ENCODE measurements at places on chromosomes 6 and 20. TPM values are rescaled to one million over a fixed set of nuclear protein-coding genes. Genes with fewer than 3 reads are reported as not detected.

DNA sequence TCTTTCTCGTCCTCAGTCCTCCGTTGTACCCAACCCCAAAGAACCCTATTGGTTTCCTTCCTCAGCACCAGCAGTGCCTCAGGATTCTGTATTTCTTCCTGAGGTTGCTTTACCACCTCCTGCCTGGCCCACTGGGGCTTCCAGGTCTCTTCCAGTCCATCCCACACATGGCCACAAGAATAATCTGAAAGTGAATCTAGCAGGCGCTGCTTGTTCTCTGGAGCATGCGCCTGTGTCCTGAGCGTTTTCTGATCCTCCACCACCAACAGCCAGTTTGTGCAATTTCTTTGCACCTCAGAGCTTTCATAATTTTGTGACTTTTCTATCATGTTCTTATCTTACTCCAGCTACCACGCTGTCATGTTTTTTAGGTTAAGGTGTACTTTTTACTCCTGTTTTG, 11.6 kb upstream of the HSP90AB1 start:
- no peaks in the 10 kb centered on the region for H3K27me3 ChIP-seq
- H3K4me3 ChIP-seq = no peak overlapping the region
- H3K27ac ChIP-seq = no peak overlapping the region
- peaks cover 6% of the 10 kb centered on the region for H3K4me1 ChIP-seq

GRCh38 chr6:150263765-150264404, 104.9 kb upstream of the IYD start:
- no peaks in the 10 kb centered on the region for H3K36me3 ChIP-seq
- H3K4me3 ChIP-seq = no peak overlapping the region
- peak; percentile 7 for DNase-seq
- H3K4me1 ChIP-seq = no peaks in the 10 kb centered on the region
- H3K27ac ChIP-seq = no peak overlapping the region
- no peaks in the 10 kb centered on the region for H3K27me3 ChIP-seq

DNA sequence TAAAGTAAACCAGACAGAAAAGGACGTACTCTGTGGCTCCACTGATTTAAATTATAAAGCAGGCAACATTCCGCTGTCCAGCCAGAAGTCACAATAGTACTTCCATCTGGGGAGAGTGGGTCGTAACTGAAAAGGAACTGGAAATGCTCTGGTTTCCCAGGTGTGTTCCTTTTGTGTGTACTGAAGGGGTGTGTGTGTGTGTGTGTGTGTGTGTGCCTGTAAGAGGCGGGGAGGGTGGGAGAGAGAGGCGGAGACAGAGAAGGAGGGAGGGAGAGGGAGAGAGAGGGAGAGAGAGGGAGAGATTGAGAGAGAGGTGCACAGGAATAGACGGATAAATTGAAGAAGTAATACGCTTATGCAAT, 178.4 kb upstream of the ZNF184 start:
- H3K27ac ChIP-seq = no peak overlapping the region
- no peaks in the 10 kb centered on the region for H3K36me3 ChIP-seq
- H3K4me3 ChIP-seq = no peak overlapping the region
- peaks cover 27% of the 10 kb centered on the region for H3K27me3 ChIP-seq
- no peaks in the 10 kb centered on the region for H3K4me1 ChIP-seq
- no peak for DNase-seq

- no peak overlapping the region for H3K4me3 ChIP-seq
- no peaks in the 10 kb centered on the region for H3K27me3 ChIP-seq
- H3K27ac ChIP-seq = no peak overlapping the region
- DNase-seq = peak; percentile 80
Observed at GRCh38 chr6:13194852-13195251, 133.5 kb downstream of the TBC1D7 start.

DNA sequence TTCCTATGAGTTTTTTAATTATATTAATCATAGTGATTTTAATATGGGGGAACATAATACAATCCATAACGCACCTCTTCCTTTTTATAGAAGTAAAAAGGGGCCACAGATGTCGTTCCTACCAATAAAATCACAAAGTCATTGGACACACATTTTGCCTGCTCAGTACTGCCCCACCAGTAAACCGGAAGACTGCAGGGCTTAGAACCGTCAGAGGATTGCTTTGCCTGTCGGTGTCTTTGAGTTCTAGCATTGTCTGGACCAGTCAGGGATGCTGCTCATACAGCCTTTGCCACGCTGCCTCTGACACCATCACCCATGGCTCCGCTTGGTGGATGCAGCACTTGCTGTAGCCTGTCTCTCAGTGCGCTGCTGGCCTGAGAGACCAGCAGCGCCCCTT, 853.6 kb downstream of the C6orf118 start:
- H3K36me3 ChIP-seq = no peaks in the 10 kb centered on the region
- no peak overlapping the region for H3K4me3 ChIP-seq
- no peak for DNase-seq
- no peaks in the 10 kb centered on the region for H3K27me3 ChIP-seq

- H3K4me3 ChIP-seq = no peak overlapping the region
- peaks cover 6% of the 10 kb centered on the region for H3K4me1 ChIP-seq
- H3K27me3 ChIP-seq = no peaks in the 10 kb centered on the region
- no peaks in the 10 kb centered on the region for H3K36me3 ChIP-seq
- peak; percentile 23 for DNase-seq
Observed at GRCh38 chr6:132872923-132873322, 58.6 kb downstream of the RPS12 start.

GRCh38 chr6:125658136-125658535, 91.3 kb upstream of the HEY2 start:
- H3K4me1 ChIP-seq = no peaks in the 10 kb centered on the region
- no peaks in the 10 kb centered on the region for H3K27me3 ChIP-seq
- H3K27ac ChIP-seq = no peak overlapping the region
- DNase-seq = no peak
- no peaks in the 10 kb centered on the region for H3K36me3 ChIP-seq

GRCh38 chr6:125019281-125019680, 57.0 kb downstream of the RNF217 start:
- H3K36me3 ChIP-seq = no peaks in the 10 kb centered on the region
- H3K27ac ChIP-seq = no peak overlapping the region
- no peak for DNase-seq
- no peak overlapping the region for H3K4me3 ChIP-seq

DNA sequence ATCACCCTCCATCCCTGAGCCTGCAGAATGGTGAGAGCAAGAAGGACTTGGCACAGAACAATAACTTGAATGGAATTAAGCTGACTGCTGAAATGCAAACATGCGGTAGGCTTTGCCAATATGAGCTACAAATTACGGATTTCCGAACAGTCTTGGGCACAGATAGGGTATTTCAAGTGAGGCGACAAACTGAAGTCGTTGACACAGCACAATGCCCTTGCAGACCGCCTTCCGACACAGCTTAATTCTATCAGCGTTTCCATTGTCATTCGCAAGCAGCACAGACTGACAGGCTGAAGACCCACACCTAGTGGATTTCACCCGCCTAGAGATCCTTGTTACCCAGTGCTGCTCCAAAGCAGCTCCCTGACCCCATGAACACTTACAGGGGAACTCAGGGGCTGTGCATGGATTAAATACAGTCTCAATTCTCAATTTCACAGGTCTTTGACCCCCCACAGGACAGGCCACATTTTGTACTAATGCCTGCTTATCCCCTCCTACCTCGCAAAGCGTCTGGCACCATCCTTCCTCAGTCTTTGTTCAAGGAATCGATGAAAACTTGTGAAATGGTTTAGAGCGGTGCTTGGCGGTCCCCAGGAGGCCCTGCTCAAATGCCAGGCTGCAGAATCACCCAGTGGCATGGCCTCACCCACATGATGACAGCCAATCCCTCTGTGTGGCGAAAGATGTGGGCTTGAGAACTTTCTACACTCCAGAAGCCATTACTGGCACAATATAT, 34.6 kb downstream of the RAMACL start:
- no peak for DNase-seq
- H3K27me3 ChIP-seq = no peaks in the 10 kb centered on the region
- no peaks in the 10 kb centered on the region for H3K36me3 ChIP-seq
- H3K27ac ChIP-seq = no peak overlapping the region
- H3K4me3 ChIP-seq = no peak overlapping the region

DNA sequence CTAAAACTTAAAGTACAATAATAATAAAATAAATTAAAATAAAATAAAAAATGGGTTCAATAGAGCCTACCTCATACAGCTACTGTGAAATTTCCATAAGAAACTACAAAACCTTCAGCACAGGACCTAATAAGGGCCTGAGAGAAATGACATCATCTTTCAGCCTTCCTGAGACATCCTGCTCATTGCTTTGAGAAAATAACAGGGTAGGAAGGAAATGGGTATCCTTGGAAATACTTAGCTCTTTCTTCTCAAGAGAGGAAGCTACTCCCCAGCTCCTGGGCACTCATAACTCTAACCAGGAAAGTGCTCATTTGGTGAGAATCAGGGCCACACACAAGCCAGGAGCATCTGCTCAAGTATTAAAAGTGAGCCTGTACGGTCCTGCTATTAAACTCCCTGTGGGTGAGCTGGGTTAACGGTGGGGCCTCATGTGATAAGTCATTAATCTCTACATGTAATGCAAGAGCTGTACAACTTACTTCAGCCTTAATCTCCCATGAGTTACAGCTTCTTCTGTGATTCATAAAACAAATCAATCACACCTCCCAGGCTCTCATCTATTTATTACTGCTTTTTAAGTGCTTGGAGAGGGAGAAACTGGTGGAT, 141.4 kb downstream of the MAFB start:
- no peak overlapping the region for H3K4me3 ChIP-seq
- H3K27me3 ChIP-seq = no peaks in the 10 kb centered on the region
- no peak for DNase-seq

- no peaks in the 10 kb centered on the region for H3K36me3 ChIP-seq
- no peak for DNase-seq
- H3K4me1 ChIP-seq = peaks cover 24% of the 10 kb centered on the region
- H3K4me3 ChIP-seq = no peak overlapping the region
- no peak overlapping the region for H3K27ac ChIP-seq
Observed at GRCh38 chr20:57420571-57421252, 29.5 kb downstream of the RBM38 start.

GRCh38 chr20:10793766-10794165, 120.0 kb upstream of the JAG1 start:
- no peak overlapping the region for H3K27ac ChIP-seq
- no peak overlapping the region for H3K4me3 ChIP-seq
- DNase-seq = no peak
- H3K27me3 ChIP-seq = no peaks in the 10 kb centered on the region
- no peaks in the 10 kb centered on the region for H3K4me1 ChIP-seq

Gene OVOL2
- total RNA-seq = not detected

Gene DNAH8
- total RNA-seq = 1.1 TPM

Gene CALHM6
- 30.6 TPM for total RNA-seq

Gene BTN1A1
- total RNA-seq = 0.74 TPM

Gene TTLL9
- total RNA-seq = 1.2 TPM

Gene C2
- total RNA-seq = 3.4 TPM

Gene PACSIN1
- total RNA-seq = 0.20 TPM

Gene DBNDD2
- total RNA-seq = 3.6 TPM
